ENCODE measurements at places on chromosomes 7 and 10. TPM values are rescaled to one million over a fixed set of nuclear protein-coding genes. Genes with fewer than 3 reads are reported as not detected.

DNA sequence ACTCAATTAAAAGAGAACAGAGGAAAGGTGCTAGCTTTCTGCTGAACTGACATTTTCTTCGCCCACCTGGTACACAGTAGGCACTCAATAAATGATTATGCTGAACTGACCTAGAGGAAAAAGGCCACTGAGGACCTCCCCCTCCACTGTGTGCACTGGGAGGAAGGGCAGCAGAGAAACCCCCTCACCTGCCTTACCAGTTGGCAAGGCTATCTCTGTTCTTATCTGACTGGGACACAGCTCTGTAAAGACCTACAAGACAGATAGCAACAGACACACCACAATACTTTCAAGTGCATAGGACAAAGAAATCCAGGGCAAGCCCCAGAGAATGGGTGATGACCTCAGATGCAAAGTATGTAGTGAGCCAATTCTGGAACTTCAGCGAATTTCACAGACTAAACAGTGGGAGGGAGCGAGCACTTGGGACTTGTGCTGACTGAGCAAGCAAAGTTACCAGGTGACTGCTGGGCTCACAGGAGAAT lies 30.4 kb downstream of the PDLIM1 start:
- H3K4me3 ChIP-seq = no peak overlapping the region
- no peaks in the 10 kb centered on the region for H3K27me3 ChIP-seq
- DNase-seq = no peak
- H3K4me1 ChIP-seq = peaks cover 5% of the 10 kb centered on the region

- H3K27me3 ChIP-seq = no peaks in the 10 kb centered on the region
- peak overlapping the region; percentile 80 for H3K4me3 ChIP-seq
- DNase-seq = no peak
- H3K4me1 ChIP-seq = peaks cover 14% of the 10 kb centered on the region
- H3K27ac ChIP-seq = peak overlapping the region; percentile 57
These were observed 1.4 kb downstream of the LARP4B start for GRCh38 chr10:929960-930624.

- peaks cover 6% of the 10 kb centered on the region for H3K27me3 ChIP-seq
- H3K4me3 ChIP-seq = no peak overlapping the region
- H3K36me3 ChIP-seq = no peaks in the 10 kb centered on the region
- H3K4me1 ChIP-seq = peaks cover 4% of the 10 kb centered on the region
These were observed 3.0 kb downstream of the GPRIN2 start for GRCh38 chr10:46553238-46554049.

DNA sequence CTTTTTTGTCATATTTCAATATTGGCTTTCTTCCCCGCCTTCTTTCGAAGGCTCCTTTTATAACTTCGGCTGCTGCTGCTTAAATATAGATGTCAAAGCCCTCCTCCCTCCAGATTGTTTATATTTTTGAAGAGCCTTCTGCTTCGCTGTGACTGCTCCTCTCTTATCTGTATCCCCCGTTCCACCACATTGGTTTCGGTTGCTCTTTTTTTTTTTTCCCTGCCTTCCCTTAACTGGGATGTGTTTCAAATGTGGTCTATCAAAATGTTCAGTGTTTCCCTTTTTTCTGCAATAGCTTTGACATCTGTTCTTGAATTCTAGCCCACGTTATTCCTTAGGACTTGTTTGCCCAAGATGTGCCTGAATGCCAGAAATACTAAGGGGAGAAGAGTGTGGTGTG lies 96.4 kb downstream of the CUX1 start:
- no peak for DNase-seq
- no peak overlapping the region for H3K27ac ChIP-seq
- H3K4me1 ChIP-seq = peaks cover 15% of the 10 kb centered on the region
- no peaks in the 10 kb centered on the region for H3K36me3 ChIP-seq
- no peak overlapping the region for H3K4me3 ChIP-seq

GRCh38 chr7:85829817-85830432 lies 643.1 kb upstream of the SEMA3D start:
- H3K4me1 ChIP-seq = no peaks in the 10 kb centered on the region
- no peak overlapping the region for H3K27ac ChIP-seq
- no peaks in the 10 kb centered on the region for H3K27me3 ChIP-seq
- H3K36me3 ChIP-seq = no peaks in the 10 kb centered on the region
- no peak for DNase-seq
- no peak overlapping the region for H3K4me3 ChIP-seq

- no peaks in the 10 kb centered on the region for H3K27me3 ChIP-seq
- H3K27ac ChIP-seq = no peak overlapping the region
- no peak for DNase-seq
- H3K4me3 ChIP-seq = no peak overlapping the region
These were observed 127.9 kb upstream of the SEM1 start for GRCh38 chr7:96837593-96837992.

GRCh38 chr10:44398747-44399658 lies 14.1 kb upstream of the CXCL12 start:
- H3K27ac ChIP-seq = no peak overlapping the region
- no peak overlapping the region for H3K4me3 ChIP-seq
- no peak for DNase-seq
- H3K36me3 ChIP-seq = no peaks in the 10 kb centered on the region
- no peaks in the 10 kb centered on the region for H3K4me1 ChIP-seq

DNA sequence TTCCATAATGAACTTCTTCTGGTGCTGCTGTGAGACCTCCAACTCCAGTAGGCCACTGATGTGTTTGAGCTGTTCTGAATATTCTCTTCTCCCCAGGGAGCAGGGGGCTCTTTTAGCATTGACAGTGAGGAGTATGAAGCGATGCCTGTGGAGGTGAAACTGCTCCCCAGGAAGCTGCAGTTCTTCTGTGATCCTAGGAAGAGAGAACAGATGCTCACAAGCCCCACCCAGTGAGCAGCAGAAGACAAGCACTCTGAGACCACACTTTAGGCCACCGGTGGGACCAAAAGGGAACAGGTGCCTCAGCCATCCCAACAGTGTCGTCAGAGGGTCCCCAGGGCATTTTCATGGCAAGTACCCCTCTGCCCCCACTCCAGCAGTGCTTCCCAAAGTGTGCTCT lies 49.3 kb downstream of the DENND11 start:
- H3K36me3 ChIP-seq = peaks cover 12% of the 10 kb centered on the region
- no peaks in the 10 kb centered on the region for H3K4me1 ChIP-seq
- no peak overlapping the region for H3K27ac ChIP-seq
- H3K27me3 ChIP-seq = no peaks in the 10 kb centered on the region
- no peak overlapping the region for H3K4me3 ChIP-seq

DNA sequence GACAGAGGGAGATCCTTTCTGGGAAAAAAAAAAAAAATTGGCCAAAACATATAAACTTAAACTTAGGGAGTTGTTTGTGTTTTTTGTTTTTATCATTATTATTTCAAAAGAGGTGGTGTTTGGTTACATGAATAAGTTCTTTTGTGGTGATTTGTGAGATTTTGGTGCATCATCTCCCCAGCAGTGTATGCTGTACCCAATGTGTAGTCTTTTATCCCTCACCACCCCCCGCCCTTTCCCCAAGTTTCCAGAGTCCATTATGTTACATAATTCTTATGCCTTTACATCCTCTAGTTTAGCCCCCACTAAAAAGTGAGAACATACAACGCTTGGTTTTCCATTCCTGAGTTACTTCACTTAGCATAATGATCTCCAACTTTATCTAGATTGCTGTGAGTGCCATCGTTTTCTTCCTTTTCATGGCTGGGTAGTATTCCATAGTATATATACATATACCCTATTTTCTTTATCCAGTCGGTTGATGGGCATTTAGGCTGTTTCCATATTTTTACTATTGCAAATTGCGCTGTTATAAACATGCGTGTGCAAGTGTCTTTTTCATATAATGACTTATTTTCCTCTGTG lies 148.1 kb upstream of the ZNF92 start:
- no peak for DNase-seq
- no peaks in the 10 kb centered on the region for H3K36me3 ChIP-seq

DNA sequence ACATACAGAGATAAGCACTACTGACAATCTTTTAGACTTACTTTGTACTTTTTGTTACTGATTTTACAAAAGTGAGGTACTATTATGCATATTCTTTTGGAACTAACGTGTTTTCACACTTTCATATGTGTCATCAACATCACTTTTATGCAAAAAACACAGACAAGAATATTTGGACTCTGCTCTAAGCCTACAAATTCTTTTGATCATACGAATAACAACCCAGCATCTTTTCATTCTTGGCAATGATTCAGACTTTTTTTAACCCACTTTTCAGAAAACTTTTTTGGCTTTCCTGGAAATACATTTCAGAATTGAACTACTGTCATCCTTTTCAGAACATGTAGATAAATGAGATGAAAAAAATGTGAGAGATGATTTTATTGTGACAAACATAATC lies 30.2 kb downstream of the USP6NL start:
- no peak for DNase-seq
- H3K27me3 ChIP-seq = no peaks in the 10 kb centered on the region
- no peaks in the 10 kb centered on the region for H3K36me3 ChIP-seq
- no peak overlapping the region for H3K4me3 ChIP-seq
- H3K27ac ChIP-seq = no peak overlapping the region

DNA sequence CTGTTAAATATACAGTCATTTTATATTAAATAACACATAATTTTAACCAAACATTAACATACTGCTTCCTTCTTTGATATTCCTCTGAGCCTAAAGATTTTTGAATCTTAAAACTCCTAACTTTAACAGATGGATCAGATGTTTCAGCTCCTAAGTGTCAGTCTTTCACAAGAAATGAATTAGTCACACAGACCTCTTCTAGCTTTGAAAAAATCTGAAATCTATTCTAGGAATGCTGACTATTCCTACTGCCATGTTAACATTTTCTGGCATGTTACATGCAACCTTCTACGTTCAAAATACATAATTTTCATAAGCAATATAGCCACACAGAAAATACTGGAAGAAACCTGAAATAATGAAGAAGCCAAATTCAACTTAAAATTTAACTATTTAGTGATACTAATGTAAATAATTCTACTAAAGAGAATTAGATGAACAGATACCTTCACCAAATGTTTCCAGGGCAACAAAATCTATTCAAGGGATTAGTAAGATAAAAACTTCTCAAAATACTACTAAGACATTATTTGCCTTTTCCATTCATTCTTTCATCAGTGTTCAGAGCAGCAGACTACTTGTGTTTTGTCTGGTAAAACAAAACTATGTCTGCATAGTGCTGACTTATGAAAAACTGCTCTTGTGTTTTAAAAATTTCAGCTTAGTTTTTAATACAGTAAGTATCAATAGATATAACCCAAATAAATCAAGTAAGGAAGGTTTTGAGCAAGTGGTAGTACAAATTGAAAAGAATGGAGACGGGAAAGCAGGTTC lies 9.2 kb downstream of the JMJD1C start:
- no peak for DNase-seq
- H3K4me1 ChIP-seq = no peaks in the 10 kb centered on the region
- H3K27ac ChIP-seq = no peak overlapping the region
- H3K36me3 ChIP-seq = no peaks in the 10 kb centered on the region
- H3K27me3 ChIP-seq = no peaks in the 10 kb centered on the region

DNA sequence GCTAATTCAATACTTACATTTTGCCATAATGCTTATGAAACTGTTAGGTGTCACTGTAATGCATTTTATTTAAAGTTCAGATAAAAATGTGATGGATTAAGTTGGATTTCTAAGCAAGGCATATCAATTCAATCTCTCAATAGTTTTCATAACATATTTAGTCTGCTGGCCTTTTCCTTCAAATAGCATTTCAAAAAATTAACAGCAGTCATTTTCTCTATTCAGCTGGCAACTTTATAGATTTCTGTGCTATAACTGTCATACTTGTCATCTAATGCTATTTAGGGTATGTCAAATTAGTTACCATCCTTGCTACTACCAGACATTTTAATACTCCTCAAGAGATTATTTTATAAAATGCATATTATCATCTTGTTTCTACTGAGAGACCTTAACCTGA lies 4.3 kb downstream of the GAD2 start:
- no peak for DNase-seq
- H3K4me3 ChIP-seq = no peak overlapping the region
- H3K36me3 ChIP-seq = no peaks in the 10 kb centered on the region
- H3K27me3 ChIP-seq = peaks cover 19% of the 10 kb centered on the region

DNA sequence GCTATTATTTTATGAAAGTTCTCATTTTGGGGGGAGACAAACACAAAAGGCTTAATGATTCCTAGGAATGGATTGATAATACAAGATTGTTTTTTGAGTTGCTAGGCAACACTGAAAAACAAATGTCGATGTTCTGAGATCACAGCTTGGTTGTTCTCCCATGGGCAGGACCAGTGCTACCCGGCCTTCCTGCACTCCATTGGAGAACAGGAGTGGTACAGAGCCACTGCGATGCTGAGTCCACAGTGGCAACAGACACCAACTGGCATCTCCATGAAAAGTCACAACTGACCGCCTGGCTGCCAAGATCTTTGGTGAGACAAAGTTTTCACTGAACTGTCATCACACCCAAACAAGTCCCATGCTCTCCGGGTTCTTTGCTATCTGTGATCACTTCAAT lies 68.9 kb upstream of the NMT2 start:
- H3K4me1 ChIP-seq = no peaks in the 10 kb centered on the region
- DNase-seq = no peak
- H3K27ac ChIP-seq = no peak overlapping the region
- H3K36me3 ChIP-seq = no peaks in the 10 kb centered on the region
- H3K4me3 ChIP-seq = no peak overlapping the region

GRCh38 chr7:115827305-115828045 lies 203.1 kb downstream of the TFEC start:
- H3K4me3 ChIP-seq = no peak overlapping the region
- no peak overlapping the region for H3K27ac ChIP-seq
- no peaks in the 10 kb centered on the region for H3K4me1 ChIP-seq
- DNase-seq = no peak
- H3K36me3 ChIP-seq = no peaks in the 10 kb centered on the region

DNA sequence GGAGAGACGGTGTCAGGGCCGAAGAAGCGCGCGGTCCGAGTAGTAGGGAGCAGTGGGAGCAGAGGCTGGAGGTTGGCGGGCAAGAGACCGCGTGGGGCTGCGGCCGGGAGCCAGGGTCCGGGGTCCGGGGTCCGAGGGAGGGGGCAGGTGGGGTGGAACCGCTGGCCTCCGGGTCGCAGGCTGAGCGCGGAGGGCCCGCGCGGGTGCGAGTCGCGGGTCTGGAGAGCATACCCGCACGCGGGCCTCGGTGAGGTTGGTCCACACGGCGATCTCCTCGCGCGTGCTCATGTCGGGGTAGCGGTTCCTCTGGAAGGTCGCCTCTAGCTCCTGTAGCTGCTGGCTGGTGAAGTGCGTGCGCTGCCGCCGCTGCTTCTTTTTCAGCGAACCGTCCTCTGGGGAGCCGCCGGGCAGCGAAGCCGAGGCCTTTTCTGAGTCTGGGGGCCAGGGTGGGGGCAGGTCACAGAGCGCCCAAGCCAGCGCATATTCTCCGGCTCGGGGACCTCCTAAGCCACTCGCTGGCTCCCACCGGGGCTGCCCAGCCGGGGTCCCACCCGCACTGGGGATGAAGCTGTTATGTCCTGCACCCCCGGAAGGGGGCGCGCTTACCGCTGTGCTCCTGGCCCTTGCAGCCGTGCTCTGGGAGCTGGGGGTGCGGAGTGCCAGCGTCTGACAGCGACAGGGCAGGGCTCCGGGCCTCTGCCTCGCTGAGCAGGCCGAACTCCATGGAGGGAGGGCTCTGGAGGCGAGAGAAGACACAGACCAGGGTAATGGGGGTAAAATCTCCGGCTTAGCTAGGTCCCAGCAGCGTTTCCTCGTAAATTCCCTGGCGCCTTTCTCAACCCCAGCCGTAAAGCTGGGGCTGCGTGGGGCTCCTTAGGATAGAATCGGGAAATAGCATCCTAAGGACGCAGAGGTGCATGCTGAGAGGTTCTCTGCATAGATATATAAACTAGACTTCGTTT lies 5.5 kb downstream of the ELOVL3 start:
- no peak overlapping the region for H3K4me3 ChIP-seq
- peaks cover 23% of the 10 kb centered on the region for H3K4me1 ChIP-seq
- DNase-seq = peak; percentile 71
- H3K27ac ChIP-seq = no peak overlapping the region
- no peaks in the 10 kb centered on the region for H3K36me3 ChIP-seq

IRF5 gene
- total RNA-seq = 4.4 TPM

ZNF679 gene
- total RNA-seq = not detected

ZPBP gene
- 0.14 TPM for total RNA-seq

KIF11 gene
- total RNA-seq = 0.25 TPM

Data from liver (tissue), 10 donors.